ENCODE measurements at places on chromosomes 2 and 18.

DNA sequence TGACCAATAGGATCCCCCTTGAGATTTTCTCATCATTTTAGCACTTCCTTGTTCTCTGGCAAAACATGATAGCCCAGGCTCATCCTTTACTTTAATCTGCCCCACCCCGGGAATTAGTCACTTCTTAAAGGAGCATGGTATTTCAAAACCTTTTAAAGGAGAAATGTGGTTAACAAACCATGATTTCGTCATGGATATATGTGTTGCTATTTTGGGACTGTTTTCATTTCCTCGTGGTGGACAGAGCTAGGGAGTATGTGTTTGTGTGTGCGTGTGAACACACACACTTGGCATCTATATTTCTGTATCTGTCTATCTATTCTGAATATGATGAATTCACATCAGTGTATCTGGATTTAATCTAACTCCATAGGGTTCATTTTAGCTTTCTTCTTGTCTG is 128.1 kb downstream of the BIRC6 start:
- DNase-seq = no peak

GRCh38 chr2:8636721-8637636 is 44.9 kb upstream of the ID2 start:
- DNase-seq = no peak

- DNase-seq = no peak
These were observed 335.3 kb downstream of the PTPRM start for GRCh38 chr18:7902399-7902839.

GRCh38 chr2:134173338-134174016 is 80.4 kb upstream of the MGAT5 start:
- DNase-seq = no peak

- no peak for DNase-seq
These were observed 194.4 kb downstream of the RNF144A start for GRCh38 chr2:7111626-7112025.

DNA sequence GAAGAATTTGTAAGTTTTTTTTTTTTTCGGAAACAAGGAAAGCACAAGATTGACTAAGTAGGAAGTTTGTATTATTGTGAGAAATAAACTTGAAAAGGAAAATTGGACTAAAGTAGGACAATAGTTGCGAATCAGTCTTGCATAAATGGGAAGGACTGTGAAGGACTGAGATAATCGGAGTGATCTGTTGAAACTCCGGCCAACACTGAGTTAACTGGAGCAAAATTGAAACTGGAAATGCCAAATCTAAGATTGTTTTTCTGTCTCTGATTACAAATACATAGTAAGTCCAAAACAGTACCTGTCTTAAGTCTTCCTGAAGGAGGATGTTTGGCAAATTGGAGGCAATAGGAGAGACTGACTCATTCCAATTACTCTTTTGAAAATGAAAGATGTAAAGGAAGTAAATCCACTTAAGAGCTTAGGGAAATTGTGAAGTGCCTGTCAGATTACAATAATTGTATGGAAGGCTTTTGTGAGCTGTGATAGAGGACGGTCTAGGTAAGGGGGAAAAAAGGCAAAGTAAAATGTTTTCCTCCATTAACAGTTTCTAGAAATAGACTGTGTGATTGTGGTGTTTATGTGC is 204.9 kb upstream of the CYRIA start:
- no peak for DNase-seq
